Suppressor macrophage treated with lipopolysaccharide for 1 hour (primary cell): ENCODE measurements at places on chromosomes 5 and 9.

DNA sequence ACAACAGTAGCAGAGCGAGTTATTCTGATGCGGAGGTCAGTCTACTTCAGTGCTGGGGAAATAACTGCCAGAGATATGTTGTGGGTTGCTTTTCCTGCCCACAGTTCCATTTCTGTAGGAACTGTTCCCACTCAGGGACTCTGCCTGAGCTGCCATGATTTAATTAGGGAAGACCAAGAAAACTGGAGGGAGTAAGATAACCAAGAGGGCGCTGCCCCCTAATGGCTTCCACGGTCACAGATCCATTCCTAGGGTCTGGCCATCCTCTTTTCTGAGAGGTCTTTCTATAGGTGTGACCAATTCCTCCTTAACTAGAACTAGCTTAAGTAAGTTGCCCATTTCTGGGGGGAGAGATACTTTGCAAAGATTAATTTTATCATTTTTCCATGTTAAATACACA is 125.9 kb downstream of the APBA1 start:
- DNase-seq, result no peak

DNA sequence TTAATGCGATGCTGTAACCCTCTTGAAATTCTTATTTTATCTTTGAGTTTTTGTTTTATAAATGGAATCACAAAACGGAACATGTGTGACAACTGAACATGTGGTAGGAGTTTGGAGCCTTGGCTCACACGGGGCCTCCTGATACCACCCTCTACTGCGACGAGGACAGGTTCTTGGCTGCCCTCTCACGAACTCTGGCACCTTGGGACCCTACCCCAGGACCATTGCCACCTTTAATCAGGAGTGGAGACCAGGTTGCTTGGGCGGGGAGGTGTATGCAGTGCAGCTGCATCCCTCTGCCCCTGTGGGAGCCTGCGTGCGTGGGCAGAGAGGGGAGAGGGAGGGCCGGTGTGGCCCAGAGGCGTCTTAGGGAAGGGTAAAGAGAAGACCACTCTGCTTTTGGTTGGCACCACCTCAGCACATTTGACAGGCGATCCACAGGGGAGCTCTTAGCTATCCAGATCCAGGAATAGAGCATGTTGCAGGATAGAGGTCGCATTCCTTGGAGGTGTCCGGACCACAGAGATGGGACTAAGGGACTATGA is 753.9 kb upstream of the PTPRD start:
- no peak for DNase-seq

DNA sequence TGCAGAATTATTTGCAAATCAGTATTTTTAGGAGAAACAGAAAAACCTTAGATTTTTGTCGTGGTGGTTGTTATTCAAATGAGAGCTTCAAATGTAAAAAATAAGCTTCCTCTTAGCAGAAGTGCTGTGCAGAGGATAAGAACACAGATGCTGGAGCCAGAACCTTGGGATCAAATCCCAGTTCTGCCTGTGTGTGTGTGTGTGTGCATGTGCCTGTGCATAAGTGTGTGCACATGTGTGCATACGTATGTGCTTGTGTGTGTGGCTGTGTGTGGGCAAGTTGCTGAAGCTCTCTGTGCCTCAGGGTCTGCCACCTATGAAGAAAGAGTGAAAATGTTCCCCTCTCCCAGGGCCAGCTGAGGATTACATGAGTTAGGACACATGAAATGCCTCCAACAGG is 8.6 kb downstream of the DAP start:
- no peak for DNase-seq

DNA sequence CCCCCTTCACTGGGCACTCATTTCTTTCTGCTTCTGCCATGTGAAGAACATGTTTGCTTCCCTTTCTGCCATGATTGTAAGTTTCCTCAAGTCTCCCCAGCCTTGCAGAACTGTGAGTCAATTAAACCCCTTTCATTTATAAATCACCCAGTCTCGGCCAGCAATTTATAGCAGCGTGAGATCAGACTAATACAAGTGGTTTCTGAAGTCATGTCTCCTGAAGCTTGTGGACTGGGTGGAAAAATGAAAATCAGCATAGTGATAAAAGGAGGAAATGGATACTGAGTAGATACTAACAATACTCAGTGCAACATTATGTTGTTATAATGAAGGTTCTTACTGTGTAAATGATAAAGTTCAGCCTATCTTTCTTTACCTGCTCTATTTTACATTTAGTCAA is 35.1 kb downstream of the NNT start:
- peak; percentile 20 for DNase-seq

- DNase-seq, result no peak
Observed at GRCh38 chr9:131263701-131264100, 12.6 kb downstream of the FAM78A start.

- DNase-seq, result no peak
Observed at GRCh38 chr9:89418882-89419640, 78.9 kb downstream of the SEMA4D start.

- no peak for DNase-seq
Observed at GRCh38 chr9:91341258-91341746, 20.4 kb downstream of the AUH start.

DNA sequence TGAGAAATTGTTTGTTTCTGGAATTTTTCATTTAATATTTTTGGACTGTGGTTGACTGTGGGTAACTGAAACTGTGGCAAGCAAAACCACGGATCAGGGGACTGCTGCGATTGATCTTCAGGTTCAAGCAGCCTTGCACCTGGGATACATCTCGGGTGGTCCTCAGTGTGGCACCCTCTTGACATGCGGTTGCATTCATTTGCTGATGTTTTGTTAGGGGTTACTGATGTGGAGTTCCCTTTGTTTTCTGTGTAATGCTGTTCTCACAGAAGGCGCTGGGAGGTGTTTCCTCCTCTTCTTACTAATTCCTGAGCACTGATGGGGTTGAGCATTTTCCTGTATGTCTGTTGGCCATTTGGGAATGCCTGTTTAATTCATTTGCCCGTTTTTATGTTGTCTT is 60.4 kb downstream of the EHMT1 start:
- DNase-seq, result no peak

DNA sequence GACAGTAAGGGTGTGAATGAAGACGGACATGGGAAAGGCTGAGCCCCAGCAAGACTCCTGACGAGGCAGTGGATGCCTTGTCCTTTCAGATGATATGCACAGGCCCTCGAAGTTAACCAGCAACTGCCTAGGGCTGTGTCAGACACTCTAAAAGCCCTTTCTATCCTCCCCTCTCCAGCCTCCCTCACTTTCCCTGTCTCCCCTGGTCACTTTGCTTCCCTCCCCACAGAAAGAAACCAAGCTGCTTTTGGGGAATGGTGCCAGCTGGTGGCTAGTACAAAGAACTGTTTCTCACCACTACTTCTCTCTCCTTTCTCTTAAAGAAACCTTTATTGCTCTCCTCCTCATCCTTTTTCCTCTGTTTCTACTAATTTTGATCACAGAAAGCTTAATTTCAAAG is 21.4 kb downstream of the LHFPL2 start:
- DNase-seq, result peak; percentile 47

DNA sequence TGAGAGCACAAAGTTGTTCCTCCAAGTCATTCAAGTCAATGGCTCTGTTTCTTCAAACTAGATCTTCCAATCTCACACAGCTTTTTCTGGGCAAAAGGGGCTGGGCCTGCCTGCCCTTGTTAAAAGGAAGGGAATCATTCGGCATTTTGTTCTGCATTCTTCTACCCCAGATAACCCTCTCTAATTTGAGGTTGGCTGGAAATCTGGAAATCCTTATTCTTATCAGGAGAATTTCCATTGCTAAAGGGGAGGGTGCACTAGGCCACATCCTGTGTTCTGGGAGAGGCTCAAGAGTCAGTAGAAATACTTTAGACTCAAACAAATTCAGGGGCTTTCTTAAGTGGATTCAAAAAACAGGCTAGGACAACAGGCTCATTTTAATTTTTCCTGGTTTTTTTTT is 384.7 kb upstream of the ZNF462 start:
- DNase-seq, result no peak

DNA sequence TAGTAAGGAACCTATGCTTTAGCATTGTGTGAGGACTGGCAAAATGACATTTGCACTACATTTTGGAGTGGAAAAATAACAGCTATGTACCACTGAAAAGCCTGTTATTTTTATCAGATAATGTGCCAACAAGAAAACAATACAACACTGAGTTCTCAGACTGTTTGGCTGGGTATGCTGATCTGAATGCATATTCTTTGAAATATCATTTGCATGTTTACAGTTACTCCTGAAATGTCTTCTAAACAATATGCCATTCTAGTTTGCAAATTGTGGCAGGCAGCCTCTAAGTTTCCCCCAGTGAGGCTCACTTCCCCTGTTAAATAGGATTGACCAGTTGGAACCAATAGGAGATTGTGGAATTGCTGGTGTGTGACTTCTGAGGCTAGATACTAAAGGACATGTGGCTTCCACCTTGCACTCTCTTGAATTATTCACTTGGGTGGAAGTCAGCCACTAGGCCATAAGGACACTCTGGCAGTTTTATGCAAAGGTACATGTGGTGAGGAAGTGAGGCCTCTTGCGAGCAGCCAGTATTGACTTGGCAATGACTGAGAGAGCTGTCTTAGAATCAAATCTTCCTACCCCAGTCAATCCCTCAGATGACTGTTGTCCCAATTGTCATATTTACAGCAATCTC is 250.4 kb upstream of the PCSK5 start:
- no peak for DNase-seq

DNA sequence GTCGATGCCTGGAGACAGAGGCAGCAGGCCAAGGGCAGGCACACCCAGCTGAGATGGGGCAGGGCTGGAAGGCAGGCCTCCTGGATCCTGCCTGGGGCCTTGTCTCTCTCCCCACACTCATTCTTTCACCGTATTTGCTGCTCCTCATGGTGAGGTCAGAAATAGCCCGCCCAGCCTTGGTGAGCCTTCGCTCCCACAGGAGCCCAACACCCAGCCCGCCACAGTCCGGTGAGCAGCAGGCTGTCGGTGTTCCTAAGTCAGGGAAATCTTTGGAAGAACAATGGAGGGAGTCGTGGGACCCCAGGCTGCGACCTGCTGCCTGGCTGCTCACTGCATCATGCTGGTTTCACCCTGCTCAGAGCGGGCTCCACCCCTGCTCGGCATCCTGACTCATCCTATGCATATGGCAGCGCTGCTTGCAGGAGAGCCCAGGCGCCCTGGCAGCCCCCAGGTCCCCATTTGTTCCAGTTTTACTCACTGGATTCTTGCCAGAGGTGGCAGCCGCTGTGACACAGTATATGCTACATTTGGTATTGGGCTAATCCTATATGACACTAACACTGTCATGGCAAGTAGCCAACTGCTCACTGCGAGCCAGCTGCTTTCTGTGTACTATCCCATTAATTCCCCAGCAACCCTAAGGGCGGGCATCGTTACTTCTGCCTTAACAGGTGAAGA is 53.2 kb upstream of the NCS1 start:
- no peak for DNase-seq

DNA sequence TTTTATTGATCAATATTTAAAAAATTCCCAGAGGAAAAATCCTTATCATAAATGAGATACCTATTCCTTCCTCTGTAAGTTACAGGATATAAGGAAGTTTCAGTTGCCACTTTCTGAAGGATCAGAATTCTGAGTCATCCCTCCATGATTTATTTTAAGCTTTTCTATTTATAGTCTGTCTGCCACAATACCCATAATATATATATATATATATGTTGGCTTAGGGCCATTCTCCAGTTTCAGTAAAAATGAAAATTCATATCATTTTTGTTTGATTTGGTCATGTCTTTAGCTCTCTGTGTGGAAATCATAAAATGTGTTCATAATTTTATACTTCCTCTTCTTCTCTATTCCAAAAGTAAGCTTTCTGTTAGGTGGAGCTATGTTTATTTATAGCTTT is 215.8 kb upstream of the CYLC2 start:
- no peak for DNase-seq

- DNase-seq, result peak; percentile 55
Observed at GRCh38 chr9:78031444-78031892, at the start of gene GNAQ. TSS of gene GNAQ (minus strand) at chr9:78031811. CDS start at chr9:78031235, 576 bp downstream.

GRCh38 chr9:14185016-14185415 is 128.9 kb downstream of the NFIB start:
- no peak for DNase-seq

GRCh38 chr5:35538198-35538931 is 79.3 kb upstream of the SPEF2 start:
- no peak for DNase-seq

DNA sequence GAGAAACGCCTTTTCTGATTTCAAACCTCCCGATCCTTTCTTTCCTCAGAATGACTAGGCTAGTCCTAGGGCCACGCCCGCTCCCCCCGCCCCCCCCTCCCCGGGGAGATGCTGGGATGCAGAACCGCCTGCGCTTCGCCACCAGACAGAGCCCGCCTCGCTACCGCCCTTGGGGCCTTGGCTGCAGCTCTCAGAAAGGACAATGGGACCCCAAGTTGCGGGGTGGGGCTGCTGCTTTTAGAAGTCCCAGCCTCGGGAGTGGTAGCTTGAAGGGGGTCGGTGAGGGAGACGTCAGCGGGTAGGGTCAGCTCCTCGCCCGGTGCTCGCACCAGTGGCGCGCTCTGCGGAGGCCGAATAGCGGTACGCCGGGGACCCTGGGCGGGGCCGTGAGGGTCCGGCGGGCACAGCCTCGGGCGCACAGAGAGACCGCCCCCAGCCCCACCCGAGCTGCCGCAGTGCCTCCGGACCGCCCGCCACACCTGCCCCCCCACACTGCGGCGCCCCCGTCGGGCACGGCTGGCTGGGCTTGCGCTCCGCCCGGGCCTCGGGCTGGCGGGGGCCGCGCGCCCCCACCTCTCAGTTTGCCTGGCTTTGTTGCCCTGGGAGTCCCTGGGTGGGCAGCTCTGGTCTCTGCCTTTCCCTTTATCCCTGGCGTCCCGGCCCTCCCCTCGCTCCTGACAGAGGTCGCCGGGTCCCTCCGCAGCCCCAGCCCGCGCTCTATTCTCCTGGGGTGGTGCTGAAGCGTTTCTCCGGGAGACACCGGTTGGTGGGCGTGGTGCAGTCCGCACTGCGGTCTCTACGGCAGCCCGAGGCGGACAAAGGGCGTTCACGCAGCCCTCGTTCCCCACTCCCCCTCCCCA is 1.2 kb downstream of the MAP1B start:
- DNase-seq, result no peak

- DNase-seq, result no peak
Observed at GRCh38 chr5:152004095-152004494, 79.4 kb upstream of the GLRA1 start.

GRCh38 chr5:168583742-168584482 is 4.7 kb upstream of the PANK3 start:
- no peak for DNase-seq

GRCh38 chr5:82749461-82749820 is 327.8 kb downstream of the TMEM167A start:
- no peak for DNase-seq

GRCh38 chr5:137580030-137580429 is 80.9 kb upstream of the SPOCK1 start:
- DNase-seq, result no peak

- no peak for DNase-seq
Observed at GRCh38 chr9:17021387-17021970, 113.4 kb upstream of the CNTLN start.

DNA sequence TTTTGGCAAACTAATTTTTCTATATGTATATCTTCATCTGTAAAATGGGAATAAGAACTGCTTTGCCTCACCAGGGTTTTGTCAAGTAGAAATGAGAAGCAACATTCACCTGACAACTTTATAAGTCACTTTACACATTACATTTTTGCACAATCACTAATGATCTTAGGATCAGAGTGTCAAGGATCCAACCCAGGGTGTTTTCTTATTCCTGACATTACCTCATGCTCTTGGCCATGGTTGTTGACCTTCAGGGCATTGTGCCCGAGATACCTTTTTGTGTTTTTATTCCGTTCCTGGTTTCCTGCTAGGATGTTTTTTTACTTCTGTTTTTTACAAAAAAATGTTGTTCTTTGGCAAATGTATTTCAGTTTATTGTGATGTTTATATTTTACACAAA is 22.2 kb upstream of the RASA1 start:
- DNase-seq, result no peak

GRCh38 chr9:15461056-15461455 is 38.4 kb downstream of the SNAPC3 start:
- no peak for DNase-seq

GRCh38 chr5:86095092-86095491 is 522.6 kb upstream of the COX7C start:
- no peak for DNase-seq
